ENCODE measurements at places on chromosomes 2 and 18. TPM values are rescaled to one million over a fixed set of nuclear protein-coding genes. Genes with fewer than 3 reads are reported as not detected.

Gene MAP2
- not detected for total RNA-seq

Gene RAMP1
- total RNA-seq = 5.9 TPM

DNA sequence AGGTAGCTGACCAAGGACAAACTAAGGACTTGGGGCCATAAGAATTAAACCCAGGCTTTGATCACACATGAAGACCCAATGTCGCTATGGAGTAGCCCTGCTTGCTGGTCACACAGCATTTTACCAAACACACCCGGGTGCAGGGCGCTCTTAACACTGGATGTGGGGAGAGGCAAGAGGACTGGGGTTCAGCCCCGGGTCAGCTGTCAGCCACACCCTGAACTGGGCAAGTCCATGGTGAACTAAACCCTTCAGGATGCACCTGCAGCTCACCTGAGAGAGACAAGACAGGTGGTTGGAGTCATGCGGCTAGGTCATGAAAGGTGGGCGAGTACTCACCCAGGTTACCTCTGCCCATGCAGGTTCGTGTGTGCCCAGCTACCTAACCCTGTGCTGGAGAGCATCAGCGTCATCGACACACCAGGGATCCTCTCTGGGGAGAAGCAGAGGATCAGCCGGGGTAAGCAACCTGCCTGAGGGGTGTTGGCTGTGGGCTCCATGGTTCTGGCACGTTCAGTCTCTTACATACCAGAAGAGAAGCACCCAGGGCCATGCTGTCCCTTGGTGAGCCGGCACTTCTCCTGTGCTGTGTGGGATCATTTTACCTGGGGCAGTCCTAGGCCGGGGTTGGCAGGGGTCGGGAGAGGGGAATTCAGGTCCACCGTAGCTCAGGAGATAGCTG is 15.2 kb downstream of the EHD3 start:
- H3K4me1 ChIP-seq = peaks cover 2% of the 10 kb centered on the region
- no peaks in the 10 kb centered on the region for H3K27me3 ChIP-seq
- H3K27ac ChIP-seq = no peak overlapping the region

Gene NT5C1B
- total RNA-seq = not detected

DNA sequence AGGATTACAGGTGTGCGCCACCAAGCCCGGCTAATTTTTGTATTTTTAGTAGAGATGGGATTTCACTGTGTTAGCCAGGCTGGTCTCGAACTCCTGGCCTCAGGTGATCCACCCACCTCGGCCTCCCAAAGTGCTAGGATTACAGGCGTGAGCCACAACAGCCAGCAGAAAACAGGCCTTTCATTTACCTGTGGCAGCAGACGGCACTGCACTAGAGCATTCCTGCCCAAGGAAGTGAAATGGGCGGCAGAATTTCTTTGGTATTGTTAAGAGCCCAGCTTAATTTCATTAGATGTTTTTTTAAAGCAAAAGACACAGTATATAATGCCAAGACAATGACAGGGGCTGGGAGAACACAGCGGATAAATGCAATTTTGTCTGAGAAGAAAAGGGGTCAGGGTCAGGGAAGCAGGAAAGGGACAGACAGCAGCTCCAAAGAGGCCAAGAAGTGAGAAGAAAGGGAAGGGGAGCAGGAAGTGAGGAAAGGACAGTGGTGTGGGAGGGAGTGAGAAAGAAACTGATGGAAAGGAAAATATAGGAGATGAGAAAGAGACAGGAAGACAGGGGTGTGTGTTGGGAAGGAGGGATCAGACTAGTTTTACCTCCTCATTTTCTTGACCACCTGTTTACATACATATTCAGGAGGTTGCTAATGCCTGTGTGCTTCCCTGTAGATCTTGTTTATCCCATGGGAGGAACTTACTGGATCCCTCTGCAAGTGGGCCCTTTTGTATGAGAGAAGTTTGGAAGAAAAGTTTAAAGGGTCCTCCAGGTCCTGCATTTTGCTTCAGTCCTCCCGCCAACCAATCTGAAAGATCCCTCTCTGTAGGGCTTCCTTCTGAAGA is 32.5 kb downstream of the KCTD1 start:
- DNase-seq = no peak
- H3K4me1 ChIP-seq = no peaks in the 10 kb centered on the region
- H3K4me3 ChIP-seq = no peak overlapping the region
- no peaks in the 10 kb centered on the region for H3K27me3 ChIP-seq
